ENCODE measurements at places on chromosomes 7 and 10.

DNA sequence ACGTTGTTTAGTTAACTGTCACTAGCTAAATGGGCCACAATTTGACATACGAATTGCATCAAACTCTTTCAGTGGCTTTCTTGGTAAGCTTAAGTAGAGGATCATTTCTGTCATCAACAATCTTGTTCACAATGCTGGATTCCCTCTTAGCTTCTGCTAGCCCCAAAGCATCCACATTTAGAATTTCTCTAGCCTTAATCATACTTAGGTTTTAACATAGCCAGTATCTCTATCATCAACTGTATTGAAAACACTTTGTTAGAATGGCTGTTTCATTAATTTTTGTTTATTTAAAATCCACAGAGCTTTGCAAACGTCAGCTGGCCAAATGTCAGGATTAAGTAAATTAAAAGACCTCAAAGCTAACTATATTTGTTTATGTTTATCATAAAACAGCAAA is 41.1 kb downstream of the ABRAXAS2 start:
- no peak for DNase-seq

GRCh38 chr7:98647326-98647725 is 30.2 kb downstream of the NPTX2 start:
- no peak for DNase-seq

DNA sequence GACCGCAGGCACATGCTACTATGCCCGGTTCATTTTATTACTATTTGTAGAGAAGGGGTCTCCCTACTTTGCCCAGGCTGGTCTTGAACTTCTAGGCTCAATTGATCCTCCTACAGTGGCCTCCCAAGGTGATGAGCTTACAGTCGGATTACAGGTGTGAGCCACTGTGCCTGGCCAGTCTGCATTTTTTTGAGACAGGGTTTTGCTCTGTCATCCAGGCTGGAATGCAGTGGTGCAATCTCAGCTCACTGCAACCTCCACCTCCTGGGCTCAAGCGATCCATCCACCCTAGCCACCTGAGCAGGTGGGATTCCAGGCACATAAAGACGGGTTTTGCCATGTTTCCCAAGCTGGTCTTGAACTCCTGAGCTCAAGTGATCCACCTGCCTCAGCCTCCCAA is 2.3 kb upstream of the H2BK1 start:
- no peak for DNase-seq

DNA sequence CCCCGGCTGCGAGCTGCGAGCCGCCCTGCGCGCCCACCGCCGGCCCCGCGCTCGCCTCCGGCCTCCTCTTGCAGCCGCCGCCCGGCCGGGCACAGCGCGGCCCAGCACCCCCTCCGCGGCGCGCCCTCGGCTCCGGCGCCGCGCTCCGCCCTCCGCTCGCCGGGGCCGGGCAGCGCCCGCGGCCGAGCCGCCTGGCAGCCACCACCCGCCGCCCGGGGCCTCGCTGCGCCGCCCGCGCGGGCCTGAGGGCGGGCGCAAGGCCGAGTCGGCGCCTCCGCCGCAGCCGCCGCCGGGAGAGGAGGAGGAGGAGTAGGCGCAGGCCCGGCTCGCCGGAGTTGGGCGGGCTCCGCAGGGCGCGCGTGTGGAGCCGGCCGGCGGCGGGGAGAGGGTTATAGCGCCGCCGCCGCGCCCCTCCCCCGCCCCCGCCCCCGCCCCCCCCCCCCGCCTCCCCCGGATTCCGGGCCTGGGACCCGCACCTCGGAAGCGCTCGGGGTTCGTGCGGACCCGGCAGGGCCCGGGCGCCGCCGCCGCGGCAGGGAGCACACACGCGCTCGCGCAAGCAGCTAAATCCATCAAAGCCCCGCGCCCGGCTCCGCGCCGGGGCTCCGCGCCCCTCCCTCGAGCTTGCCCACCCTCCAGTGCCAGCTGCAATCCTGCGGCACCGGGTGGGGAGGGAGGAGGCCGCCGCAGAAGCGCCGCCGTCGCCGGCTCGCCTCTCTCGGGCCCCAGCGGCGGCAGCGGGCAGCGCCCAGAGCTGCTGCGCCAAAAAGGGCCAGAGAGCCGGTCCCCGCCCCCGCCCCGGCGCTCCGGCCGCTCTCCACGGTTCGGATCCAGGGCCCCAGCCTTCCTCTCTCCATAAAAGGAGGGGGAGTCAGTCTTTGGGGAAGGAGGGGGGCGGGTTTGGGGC is at the start of gene PDGFA:
TSS of gene PDGFA (minus strand) at position 363 of the 907 bp plus-strand sequence. CDS start 845 bp downstream, outside the sequence.
- DNase-seq: no peak

- DNase-seq: no peak
Measured at GRCh38 chr10:128215733-128216132, 89.5 kb upstream of the MKI67 start.

GRCh38 chr10:14508725-14509124 is 178.0 kb upstream of the FRMD4A start:
- DNase-seq: no peak

DNA sequence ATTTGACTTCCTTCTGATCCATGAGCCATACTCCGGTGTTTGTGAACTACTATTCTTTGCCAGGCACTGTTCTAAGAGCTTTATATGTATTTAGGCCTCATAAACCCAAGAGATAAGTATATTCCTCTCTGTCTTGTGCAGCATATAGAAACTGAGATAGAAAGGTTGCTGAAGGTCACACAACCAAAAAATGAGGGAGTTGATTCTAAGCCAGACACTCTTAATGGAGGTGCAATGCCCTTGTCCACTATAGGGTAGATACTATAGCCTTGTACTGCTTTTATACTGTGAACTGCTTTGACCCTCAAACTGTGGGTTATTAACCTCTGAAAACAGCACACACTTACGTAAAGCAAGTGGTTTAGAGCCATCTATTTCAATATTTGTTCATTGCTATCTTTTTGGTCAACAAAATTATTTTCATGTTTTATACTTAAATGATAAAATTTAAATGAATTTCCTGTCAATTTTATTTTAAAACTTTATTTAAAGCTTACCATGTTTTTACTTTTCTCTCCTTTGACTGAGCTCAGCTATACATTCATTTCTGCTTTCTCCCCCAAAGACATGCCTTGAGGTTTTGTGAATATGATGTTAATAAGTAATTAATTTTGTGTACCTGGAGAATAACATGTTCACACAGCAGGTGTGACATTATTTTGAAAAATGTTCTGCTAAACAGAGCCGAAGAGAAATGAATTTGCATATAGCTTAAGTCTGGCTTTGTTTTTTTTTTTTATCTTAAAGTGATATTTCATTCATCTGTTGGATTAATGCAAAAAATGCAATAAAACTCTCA is 687.3 kb downstream of the DNAJB9 start:
- DNase-seq: no peak

DNA sequence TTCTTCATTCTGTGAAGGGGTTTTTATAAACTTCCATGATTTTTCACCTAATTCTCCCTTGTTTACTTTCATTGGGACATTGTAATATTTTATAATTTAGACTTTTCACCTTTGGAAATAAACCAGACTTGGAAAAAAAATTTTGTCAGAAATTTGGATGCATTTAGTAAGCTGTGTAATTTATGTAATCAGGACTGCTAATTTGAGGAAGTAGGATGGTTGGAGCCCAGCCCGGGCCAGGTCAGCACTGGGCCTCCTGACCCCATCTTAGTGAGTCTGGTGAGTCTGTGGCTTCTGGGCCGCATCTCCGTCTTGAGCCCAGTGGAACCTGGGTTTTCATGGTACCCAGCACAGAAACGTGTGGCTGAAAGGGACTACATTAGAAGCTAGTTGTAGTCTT is 27.6 kb upstream of the ZNF32 start:
- no peak for DNase-seq

- no peak for DNase-seq
Measured at GRCh38 chr7:120994512-120995410, 6.2 kb downstream of the CPED1 start.

DNA sequence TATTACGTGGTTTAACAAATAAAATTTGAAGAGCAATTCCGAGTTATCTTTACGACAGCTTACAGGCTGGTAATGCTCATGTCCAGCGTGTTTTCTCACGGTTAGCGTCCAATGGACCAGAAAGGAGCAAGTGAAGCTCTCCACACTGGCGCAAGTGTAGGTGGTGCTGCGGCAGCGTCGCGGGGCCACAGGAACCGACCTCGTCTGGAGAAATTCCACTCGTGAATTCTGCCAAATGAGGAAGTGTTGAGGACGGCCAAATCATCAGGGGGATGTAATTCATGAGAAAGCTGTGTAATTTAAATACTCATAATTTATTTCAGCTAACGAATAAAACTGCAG is 350 bp upstream of the ZNF37A start:
- no peak for DNase-seq

DNA sequence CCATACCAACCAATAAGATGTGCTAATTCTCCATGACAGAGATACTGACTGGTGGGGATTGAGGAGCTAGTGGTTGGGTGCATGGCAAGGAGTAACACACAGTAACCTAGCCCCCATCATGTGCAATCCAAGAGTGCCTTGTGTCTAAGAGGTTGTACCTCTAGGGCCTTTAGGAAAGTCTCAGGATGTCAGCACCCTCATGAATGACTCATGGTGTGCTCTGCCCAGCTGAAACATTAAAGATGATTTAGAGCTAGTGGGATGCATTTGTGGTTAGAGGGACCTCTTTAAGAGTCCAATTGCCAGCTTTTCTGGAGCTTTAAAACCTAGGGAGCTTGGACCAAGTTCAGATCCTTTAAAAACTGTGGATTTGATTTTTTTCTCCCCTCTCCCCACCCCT is 181.1 kb downstream of the HERPUD2 start:
- no peak for DNase-seq

GRCh38 chr7:23105086-23105643 is 420 bp upstream of the KLHL7 start:
- DNase-seq: no peak
